ENCODE measurements at places on chromosomes 2 and 18. TPM values are rescaled to one million over a fixed set of nuclear protein-coding genes. Genes with fewer than 3 reads are reported as not detected.

LRATD1 gene
- total RNA-seq = not detected

KCTD1 gene
- total RNA-seq = 6.0 TPM

ALPI gene
- total RNA-seq = not detected

CPSF3 gene
- 75.0 TPM for total RNA-seq

CD8B2 gene
- 1.1 TPM for total RNA-seq

CNGA3 gene
- not detected for total RNA-seq

NETO1 gene
- not detected for total RNA-seq

LAMA3 gene
- total RNA-seq = not detected

CABYR gene
- 0.65 TPM for total RNA-seq

NTSR2 gene
- total RNA-seq = not detected

PLEK gene
- total RNA-seq = 2.4 TPM

TUBB6 gene
- total RNA-seq = 4.3 TPM

ARHGEF33 gene
- not detected for total RNA-seq

TEKT4 gene
- not detected for total RNA-seq

GAREM1 gene
- 0.19 TPM for total RNA-seq

LOXHD1 gene
- 0.07 TPM for total RNA-seq

CENPA gene
- 43.2 TPM for total RNA-seq

KRTCAP3 gene
- 13.4 TPM for total RNA-seq

SLC14A1 gene
- 6.2 TPM for total RNA-seq

XDH gene
- 0.07 TPM for total RNA-seq

CDKL4 gene
- total RNA-seq = not detected

SERPINB2 gene
- total RNA-seq = not detected

SLC38A11 gene
- total RNA-seq = not detected

OTOS gene
- not detected for total RNA-seq

KIAA2012 gene
- total RNA-seq = not detected

EFHD1 gene
- total RNA-seq = 1.8 TPM

MAPRE3 gene
- total RNA-seq = 4.8 TPM

TPRKB gene
- 30.1 TPM for total RNA-seq

INHBB gene
- total RNA-seq = not detected

EN1 gene
- total RNA-seq = not detected
